ENCODE measurements at places on chromosomes 5 and 9.

DNA sequence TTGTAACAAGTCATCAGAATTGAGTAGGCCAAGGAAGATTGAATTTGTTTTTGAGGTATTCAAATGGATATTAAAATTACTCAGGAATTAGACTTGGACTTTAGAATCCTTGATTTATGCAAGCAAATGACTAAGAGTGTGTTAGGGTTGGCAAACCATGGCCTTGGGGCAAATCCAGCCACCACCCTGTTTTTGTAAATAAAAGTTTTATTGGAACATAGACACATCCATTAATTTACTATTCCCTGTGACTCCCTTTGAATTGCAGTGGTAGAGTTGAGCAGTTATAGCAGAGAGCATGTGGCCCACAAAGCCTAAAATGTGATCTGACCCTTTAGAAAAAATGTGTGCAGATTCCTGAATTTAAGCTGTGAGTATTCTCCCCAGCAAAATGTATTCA lies 115.6 kb downstream of the WDR70 start:
- DNase-seq, result no peak

GRCh38 chr5:166724284-166724683 lies 1567.2 kb upstream of the WWC1 start:
- DNase-seq, result no peak

- no peak for DNase-seq
Measured at GRCh38 chr9:33236571-33236970, 3.4 kb upstream of the SPINK4 start.

DNA sequence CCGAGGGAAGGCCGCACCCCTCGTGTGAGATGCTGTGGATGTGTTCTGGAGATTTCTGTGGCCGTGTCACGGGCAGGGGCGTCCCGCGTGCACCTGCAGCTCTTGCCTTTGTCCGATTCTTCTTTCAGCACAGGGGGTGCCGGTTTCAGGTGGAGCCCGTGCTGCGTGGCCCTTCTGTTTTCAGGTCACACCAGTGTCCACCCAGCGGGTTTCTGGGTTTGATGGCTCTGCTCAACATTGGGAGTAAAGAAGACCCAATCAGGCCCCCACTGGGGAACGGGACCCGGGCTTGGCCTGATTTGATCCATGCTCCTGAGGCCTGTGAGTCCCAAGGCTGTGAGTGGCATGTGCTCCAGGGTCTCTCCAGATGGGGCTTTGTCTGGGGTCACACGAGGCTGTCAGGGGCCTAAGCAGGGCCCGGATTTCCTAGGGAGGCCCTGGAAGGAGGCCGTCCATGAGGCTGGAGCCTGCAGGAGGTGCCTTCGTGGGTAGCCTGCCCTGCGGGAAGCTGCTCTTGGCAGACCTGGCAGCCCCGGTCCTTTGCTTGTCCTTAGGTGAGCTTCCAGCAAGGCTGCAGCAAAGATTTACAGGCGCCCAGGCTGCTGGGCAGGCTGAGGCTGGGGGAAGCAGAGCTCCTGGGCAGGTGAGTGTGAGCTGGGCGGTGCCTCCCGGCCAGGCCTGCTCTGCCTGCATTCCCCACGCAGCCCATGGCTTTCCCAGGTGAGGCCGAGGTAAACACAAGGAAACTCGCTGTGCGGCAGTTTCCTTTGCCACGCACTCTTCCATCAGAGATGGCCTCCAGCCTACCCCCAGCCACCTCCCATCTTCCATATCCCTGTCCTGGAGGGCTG lies 12.8 kb downstream of the MRPL36 start:
- DNase-seq, result no peak

DNA sequence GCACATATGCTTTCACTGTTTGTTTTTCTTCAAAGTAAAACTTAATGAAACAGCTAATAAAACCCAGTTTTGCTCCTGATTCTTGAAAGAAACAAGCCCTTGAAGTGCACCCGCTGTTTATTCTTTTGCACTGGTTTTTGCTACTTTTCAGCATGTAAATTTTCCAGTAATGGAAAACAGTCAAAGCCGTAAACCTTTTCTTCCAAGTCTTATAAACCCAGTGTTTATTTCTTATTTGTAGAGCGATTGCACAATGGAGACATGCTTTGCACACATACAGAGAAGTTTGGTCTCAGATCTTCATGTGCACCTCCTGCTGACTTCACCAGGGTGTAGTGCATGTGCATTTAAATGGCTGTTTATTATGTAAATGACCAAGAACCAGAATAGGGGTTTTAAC lies 51.8 kb downstream of the ATG10 start:
- no peak for DNase-seq

- DNase-seq, result no peak
Measured at GRCh38 chr5:169222934-169223594, 77.9 kb downstream of the SLIT3 start.

- DNase-seq, result no peak
Measured at GRCh38 chr5:108862211-108862610, 114.5 kb downstream of the FER start.

DNA sequence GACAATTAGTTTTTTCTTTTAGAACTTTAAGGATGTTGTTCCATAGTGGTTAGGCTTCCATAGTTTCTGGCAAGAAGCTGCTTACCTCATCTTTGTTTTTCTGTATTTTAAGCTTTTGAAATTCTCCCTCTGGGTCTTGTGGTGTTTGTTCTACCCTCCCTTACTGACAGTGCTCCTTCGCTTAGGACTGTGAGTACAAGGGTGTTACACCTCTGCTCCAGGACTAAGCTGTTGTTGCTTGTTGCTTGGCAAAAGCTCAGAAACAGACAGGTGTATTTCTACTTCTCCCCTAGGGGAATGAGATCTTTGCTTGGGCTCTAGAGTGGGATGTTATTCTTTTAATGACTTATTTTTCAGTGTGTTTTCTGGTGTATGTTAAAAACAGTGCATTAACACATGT lies 225.2 kb downstream of the WDR70 start:
- DNase-seq, result no peak

- DNase-seq, result no peak
Measured at GRCh38 chr9:93916358-93916757, 38.8 kb downstream of the BARX1 start.

DNA sequence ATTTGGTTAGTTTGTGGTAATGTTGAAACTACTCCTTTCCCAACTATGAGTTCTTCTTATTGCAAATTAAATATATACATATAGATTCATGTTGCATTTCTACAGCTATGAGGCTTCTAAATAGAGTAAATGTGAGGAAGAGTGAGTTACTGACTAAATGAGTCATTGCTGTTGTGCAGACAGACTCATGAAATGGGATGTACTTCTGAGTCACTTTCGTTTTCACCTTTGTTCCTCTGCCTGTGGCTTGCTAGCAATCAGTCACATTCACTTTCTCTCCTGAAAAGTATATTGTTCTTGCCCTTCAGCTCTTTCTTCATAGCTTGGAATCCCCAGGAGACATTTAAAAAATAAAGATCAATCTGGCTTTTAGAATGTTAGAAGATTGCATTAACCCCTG lies 295.5 kb upstream of the SMC2 start:
- no peak for DNase-seq

GRCh38 chr9:3840311-3840710 lies 314.5 kb upstream of the RFX3 start:
- DNase-seq, result no peak

DNA sequence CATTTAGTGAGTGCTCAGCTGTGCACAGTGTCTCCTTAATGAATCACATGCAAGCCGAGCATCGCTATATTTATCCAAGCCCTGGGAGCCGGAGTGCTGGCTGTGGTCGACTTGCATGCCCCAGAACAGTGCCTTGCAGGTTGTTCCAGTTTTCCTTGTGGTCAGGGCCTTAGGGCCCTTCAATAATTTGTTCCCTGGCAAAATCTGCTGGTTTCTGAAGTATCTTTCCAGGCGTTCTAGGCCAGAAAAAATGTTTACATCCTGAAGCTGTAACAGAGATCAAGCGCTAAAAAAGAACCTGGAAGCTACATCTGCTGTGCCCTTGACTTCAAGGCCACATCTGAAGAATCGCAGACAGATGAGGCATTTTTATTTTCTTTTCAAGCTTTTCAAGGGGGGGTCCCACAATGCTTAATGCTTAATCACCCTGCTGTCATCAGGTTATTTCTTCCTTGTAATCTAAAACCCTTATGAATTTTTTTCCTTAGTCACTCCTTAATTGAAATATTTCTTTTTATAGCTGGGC lies 105.8 kb downstream of the DOCK2 start:
- no peak for DNase-seq

- DNase-seq, result no peak
Measured at GRCh38 chr9:19127871-19128500, 694 bp upstream of the PLIN2 start.

DNA sequence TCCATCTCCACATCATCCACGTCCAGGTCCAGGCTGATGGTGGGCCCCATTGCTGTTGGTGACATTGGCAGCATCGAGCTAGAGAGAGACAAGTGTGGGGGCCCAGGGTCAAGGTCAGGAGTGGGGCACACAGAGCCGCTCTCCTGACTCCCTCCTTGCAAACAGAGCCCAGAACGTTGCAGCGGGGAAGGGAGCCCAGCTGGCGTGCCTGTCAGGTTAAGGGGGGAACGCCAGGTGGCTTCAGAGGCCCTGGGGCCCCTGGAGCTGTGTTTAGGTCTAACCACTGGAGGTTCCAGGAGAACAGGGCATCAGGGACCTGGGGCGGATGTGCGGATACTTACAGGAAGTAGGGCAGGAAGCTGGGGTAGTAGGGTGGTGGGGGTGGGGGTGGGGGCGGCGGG lies 7.5 kb downstream of the RNF44 start:
- peak; percentile 53 for DNase-seq

- DNase-seq, result no peak
Measured at GRCh38 chr5:25858019-25858418, 1180.4 kb downstream of the CDH9 start.

- no peak for DNase-seq
Measured at GRCh38 chr9:137988701-137989100, 111.1 kb downstream of the CACNA1B start.

- no peak for DNase-seq
Measured at GRCh38 chr5:144812763-144813162, 642.1 kb downstream of the KCTD16 start.

GRCh38 chr5:2906302-2907090 lies 155.0 kb upstream of the IRX2 start:
- DNase-seq, result no peak

- no peak for DNase-seq
Measured at GRCh38 chr9:78369639-78370219, 72.8 kb downstream of the PSAT1 start.

DNA sequence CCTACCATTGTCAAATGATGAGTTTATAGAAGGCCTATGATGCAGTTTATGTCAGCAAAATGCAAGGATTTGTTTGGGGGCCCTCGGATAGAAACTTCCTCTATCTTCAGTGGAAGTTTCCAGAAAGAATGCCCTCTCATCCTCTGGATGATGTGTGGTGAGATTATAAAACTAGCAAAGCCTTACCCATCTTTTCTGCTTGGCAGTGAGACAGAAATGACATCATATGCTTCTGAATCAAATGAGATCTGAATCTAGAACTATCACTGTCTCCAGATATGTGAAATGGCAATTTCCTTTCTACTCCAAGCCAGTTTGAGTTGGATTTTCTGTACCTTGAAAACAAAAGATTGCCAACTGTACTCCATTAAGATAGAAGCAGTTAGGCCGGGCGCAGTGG lies 60.4 kb upstream of the CKMT2 start:
- DNase-seq, result no peak

GRCh38 chr5:62310426-62311143 lies 4.6 kb downstream of the KIF2A start:
- DNase-seq, result no peak

GRCh38 chr5:149915392-149916260 lies 29.0 kb downstream of the PDE6A start:
- DNase-seq, result no peak

- no peak for DNase-seq
Measured at GRCh38 chr5:113846941-113847340, 333.4 kb downstream of the YTHDC2 start.

GRCh38 chr5:51977014-51977413 lies 593.8 kb downstream of the ISL1 start:
- DNase-seq, result no peak

GRCh38 chr5:140509898-140510297 lies 37.6 kb upstream of the EIF4EBP3 start:
- no peak for DNase-seq

DNA sequence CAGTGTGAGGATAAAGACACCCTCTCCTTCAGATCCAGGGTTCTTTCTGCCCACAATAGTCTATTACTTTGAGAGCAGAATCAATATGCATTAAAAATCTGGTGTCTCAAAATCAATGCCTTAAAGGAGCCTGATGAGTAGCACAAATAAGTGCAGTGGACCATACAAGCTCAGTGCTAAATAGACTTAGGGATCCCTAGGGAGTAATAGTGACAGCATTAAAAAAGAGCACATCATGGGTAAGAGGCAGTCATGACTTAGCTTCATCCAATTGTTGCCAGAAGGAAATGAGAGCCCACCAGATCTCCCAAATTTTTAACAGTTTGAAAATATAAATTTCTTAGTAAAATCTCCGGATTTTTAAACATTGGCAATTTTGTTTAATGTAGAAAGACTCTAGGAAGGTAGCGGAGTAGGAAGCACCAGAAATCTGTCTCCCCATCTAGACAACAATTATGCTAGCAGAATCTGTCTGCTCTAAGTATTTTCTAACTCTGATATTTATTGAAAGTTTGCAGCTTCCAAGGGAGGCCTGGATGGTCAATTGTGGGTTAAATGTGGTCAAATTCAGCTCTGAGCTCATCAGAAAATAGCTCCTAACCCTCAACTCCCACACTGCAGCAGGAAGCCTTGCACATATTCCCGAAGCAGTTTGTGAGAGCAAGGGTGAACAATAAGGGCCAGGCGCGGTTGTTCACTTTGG lies 443.9 kb downstream of the TLE1 start:
- DNase-seq, result no peak

DNA sequence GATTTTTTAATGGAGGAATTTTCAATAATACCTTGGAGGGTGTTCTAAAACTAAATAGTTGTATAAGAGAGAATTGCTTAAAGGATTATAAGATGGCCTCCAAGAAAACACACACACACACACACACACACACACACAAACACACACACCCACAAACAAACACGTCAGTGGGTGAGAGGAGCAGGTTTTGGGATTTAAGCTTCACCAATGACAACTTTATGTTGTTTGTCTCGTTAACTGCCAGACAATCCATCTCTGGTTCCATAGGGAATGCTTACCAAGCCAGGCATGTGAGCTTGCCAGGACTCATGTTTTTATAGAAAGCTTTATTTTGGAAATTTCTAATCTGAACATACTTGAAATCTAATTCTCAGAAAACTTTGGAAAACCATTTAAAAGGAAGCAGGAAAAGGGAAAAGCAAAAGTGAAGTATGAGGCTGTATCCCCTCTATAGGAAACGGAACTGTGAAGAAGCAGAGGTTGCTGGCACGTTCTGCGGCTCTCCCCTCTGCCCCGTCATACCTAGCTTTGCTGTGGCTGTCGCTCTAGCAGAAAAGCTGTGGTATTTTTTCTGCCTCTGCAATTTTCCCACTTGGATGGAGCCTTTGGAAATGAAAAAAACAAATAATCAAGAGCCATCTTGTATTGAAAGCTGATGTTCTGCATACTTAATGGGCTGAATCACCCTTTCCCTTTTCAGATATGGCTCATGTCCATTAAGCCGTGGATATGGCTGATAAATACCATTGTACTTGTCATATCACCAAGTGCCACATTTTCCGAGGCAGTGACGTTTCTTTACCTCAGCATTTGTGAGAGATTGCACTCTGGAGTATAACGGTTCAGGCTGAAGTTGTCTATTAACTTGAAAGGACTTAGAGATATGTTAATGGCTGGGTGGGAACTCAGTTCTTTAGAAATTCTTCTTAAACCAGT lies 112.7 kb downstream of the NTRK2 start:
- DNase-seq, result no peak
